ENCODE measurements at places on chromosomes 1 and 21. TPM values are rescaled to one million over a fixed set of nuclear protein-coding genes. Genes with fewer than 3 reads are reported as not detected.

FHAD1 gene
- 1.0 TPM for total RNA-seq

LCE1B gene
- not detected for total RNA-seq

CASZ1 gene
- total RNA-seq, result 11.2 TPM

- H3K27ac ChIP-seq, result no peak overlapping the region
- H3K4me1 ChIP-seq, result peaks cover 3% of the 10 kb centered on the region
- DNase-seq, result no peak
- peaks cover 30% of the 10 kb centered on the region for H3K36me3 ChIP-seq
Observed at GRCh38 chr1:45604239-45604638, 19.6 kb downstream of the CCDC17 start.

DNA sequence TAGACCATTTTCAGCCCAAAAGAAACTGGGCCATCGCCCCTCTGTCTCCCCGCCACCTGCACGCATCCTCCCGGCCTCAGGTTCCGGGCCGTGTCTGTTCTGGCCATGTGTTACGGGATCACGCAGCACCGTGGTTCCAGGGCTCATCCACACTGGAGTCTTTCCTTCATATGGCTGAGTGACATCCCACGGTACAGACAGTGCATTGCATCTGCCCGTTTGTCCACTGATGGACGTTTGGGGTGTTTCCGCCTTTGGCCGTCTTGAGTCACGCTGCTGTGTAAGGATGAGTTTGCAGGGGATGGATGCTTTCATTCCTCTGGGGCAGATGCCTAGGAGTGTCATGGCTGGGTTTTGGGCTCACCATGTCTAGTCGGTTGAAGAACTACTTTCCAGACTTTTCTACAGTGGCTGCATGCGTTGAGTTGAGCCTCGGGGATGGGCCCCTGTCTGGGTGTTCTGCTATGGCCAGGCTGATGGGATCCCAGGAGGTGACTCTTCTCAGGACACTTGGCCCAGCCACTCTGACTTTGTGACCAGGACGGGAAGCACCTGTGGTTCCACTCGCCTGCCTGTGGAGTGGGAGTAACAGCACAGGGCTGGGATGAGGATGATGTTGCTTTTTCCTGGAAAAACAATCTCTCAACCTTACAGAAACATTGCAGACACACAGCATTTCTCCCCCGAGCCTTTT lies 16.8 kb downstream of the RRP1 start:
- H3K4me3 ChIP-seq, result no peak overlapping the region
- no peak overlapping the region for H3K27ac ChIP-seq
- no peaks in the 10 kb centered on the region for H3K27me3 ChIP-seq
- no peak for DNase-seq
- peaks cover 9% of the 10 kb centered on the region for H3K36me3 ChIP-seq
- H3K4me1 ChIP-seq, result peaks cover 7% of the 10 kb centered on the region

AXDND1 gene
- 1.4 TPM for total RNA-seq

GRCh38 chr1:115183158-115183557 lies 93.9 kb upstream of the TSPAN2 start:
- DNase-seq, result no peak
- H3K27me3 ChIP-seq, result peaks cover 2% of the 10 kb centered on the region
- no peaks in the 10 kb centered on the region for H3K36me3 ChIP-seq
- H3K27ac ChIP-seq, result peak overlapping the region; percentile 47

GRCh38 chr21:25428537-25428936 lies 178.7 kb downstream of the MRPL39 start:
- no peak for DNase-seq
- H3K4me1 ChIP-seq, result no peaks in the 10 kb centered on the region
- H3K4me3 ChIP-seq, result no peak overlapping the region
- H3K27ac ChIP-seq, result no peak overlapping the region
- no peaks in the 10 kb centered on the region for H3K36me3 ChIP-seq

SLC26A9 gene
- total RNA-seq, result not detected
